ENCODE measurements at places on chromosomes 12 and 14.

GRCh38 chr14:64089920-64090319 is 204.3 kb downstream of the ESR2 start:
- no peak for DNase-seq

DNA sequence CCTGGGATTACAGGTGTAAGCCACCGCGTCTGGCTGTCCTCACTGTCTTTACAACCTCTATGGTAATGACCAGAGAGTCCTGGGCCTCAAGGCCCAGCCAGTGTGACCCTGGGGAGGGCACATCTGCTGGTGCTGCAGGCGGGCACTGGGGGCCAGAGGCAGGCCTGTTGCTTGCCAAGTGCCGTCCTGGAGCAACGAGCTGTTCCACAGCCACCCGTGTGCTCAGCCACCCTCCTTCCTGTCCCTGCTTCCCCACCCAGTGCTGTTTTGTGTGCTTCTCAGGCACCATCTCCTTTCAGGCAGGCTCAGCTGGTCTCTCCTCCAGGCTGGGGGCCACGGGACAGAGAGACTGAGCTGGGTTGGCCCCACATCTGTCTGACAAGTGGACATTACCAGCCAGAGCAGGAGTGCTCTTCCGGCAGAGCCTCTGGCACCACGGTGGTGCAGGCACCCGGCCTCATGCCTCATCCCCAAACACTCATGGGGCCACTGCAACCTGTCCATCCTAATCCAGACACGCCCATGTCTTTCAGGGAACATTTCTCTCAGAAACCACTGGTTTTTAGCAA is 9.0 kb downstream of the SLC25A47 start:
- no peak for DNase-seq

- DNase-seq, result peak; percentile 73
Observed at GRCh38 chr14:102928412-102929240, 6.2 kb downstream of the AMN start.

- DNase-seq, result no peak
Observed at GRCh38 chr12:44774815-44775411, 101.2 kb downstream of the NELL2 start.

GRCh38 chr12:40854604-40855003 is 162.4 kb downstream of the CNTN1 start:
- no peak for DNase-seq

DNA sequence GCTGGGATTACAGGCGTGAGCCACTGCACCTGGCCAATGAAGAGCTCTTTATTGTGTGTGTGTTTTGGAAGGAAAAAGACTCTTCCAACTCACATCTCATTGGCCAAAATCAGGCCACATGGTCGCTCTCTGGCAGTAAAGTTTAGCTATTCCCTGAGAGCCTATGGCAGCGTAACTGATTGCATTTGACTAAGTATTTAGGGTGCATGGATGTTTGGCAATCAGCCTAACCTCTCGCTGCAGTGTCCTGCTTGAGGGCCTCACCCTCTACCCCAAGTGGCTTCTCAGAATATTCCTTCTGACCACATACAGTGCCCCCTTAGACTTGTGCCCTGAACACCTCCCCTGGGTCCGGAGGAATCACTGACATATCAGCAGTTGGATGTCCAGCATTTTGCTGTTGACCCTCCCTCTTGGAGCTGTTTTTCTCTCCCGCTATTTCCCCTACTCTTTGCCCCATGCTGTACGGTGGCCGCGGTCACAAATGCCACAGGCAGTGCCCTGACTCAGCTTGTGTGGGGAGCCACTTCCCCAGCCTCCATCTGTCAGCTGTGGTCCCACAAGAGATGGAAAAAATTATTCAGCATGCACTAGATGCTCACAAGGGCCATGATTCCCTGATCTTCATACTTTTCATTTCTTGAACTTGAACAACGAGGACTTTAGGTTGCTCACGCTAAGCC is 9.5 kb downstream of the PHETA1 start:
- DNase-seq, result no peak

DNA sequence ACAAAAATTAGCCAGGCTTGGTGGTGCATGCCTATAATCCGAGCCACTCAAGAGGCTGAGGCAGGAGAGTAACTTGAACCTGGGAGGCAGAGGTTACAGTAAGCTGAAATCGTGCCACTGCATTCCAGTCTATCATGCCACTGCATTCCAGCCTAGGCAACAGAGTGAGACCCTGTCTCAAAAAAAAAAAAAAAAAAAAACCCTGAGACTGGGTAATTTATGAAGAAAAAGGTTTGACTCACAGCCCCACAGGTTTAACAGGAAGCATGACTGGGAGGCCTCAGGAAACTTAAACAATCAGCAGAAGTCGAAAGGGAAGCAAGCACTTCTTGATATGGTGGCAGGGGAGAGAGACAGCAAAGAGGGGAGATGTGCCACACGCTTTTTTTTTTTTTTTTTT is 123.2 kb downstream of the GXYLT1 start:
- DNase-seq, result no peak

GRCh38 chr12:84624601-84625000 is 288.0 kb downstream of the SLC6A15 start:
- DNase-seq, result no peak

DNA sequence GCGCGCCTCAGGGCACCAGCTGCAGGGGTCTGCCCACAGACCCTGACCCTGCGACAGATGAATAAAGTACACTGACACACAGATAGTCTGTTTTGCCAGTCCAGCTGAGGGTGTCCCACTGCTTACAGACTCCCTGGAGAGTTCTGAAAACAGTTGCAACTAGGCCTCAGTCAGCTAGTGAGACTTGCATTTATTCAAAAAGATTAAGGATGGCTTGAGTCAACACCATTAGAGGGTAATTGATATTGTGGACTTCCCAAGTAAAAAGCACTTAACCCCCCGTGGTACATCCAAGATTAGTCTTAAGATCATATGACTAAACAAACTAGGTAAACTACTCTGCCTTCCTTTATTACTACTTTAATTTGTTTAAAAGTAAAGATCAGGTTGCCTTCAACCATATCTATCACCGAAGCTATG is 11.1 kb upstream of the PSEN1 start:
- no peak for DNase-seq

GRCh38 chr12:106919910-106920544 is 35.7 kb upstream of the TMEM263 start:
- no peak for DNase-seq

DNA sequence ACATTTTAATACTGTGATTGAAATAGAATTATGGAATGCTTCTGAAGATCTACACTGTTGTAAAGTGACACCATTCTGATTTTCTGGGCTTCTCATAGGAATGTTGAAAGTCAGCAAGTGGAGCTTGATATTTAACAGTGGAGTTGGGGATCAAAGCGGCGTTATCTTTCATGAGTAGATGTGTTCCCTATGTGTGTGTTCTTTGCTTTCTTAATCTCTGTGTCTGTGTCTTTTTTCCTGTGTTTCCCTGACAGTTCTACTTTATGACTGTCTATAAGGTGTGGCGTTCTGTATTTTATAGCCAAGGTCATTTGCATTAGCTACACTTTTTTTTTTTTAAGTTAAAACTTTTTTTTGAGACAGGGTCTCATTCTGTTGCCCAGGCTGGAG is 24.7 kb downstream of the SYNE2 start:
- no peak for DNase-seq

GRCh38 chr14:28596391-28596790 is 170.2 kb upstream of the FOXG1 start:
- DNase-seq, result peak; percentile 53

All from right hindlimb (tissue), 1 donor.